Activated naive CD8-positive, alpha-beta T cell treated with anti-CD3 and anti-CD28 coated beads, Interleukin-2, amount 10 ng/mL, durations not matched to agents 7 days and 5 days (primary cell): ENCODE measurements at places on chromosomes 16 and 17. TPM values are rescaled to one million over a fixed set of nuclear protein-coding genes. Genes with fewer than 3 reads are reported as not detected.

SPN gene
- total RNA-seq, result 255 TPM

GRCh38 chr16:71337631-71338030, 20.9 kb upstream of the CALB2 start:
- no peak for DNase-seq

DNA sequence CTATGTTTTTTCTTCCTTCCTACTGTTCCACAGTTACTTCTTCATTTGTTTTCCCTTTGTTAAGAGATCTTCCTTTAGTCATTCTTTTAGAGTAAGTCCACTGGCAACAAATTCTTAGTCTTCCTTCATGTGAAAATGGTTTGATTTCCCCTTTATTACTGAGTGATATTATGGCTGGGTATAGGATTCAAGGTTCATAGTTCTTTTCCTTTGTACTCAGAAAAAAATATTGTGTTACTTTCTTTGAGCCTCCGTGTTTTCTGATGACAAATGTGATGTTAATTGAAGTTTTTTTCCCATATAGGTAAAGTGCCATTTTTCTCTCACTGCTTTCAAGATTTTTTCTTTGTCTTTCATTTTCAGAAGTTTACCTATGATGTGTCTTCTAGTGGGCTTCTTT, 283.1 kb upstream of the TBX2 start:
- DNase-seq, result no peak

DNA sequence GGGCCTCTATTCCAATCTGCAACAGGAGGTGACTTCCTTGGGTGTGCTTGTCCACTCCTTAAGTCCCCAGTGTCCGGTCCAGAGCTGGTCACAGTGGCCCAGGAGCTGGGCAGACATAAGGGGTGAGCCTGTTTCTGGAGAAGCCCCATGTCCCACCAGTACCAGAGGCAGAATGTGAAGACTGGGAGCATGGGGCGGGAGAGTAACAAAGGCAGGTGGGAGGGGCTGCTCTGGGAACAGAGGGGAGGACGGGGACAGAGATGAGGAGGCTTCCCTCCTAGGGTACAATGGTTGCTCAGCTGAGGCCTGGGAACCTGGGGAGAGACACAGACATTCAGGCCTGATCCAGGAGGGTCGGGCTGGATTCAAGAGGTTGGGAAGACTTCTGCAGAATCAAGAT, 323.3 kb upstream of the TNRC6C start:
- no peak for DNase-seq

GRCh38 chr17:49971848-49972485, 3.0 kb downstream of the DLX4 start:
- no peak for DNase-seq

GRCh38 chr16:50665128-50665878, 15.8 kb downstream of the SNX20 start:
- DNase-seq, result peak; percentile 87

DNA sequence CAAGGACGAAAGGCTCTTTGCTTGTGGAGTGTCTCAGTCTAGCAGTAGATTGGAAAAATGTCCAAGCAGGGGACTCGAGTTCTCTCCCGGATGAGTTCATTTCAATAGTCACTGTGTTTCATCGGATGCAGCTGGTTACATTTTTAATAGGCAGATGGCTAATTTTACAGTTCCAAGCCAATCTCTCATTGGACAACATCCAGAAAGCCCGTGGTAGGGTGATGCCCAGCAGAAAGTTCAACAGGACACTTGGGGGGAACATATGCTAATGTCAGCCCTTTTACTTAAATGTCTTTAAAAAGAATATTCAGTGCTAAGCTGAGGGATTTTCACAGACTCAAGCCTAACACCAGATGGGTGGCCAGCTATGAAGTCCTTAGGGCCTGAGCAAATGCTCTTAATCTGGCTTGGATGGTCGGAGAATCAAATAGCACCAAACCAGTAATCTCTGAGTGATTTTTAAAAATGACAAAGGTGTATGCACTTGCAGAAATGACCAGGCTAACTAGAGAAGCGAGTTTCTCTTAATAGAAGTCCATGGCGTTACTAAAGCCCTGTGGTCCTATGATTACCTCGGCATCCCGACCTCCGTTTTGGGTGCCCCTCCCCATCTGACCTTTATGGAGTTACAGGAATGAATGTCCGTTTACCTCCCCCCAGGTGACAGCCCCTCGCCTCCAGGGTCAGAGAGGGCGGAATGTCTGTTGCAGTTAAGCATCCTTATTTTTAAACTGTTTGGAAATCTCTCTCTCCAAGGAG, 289.2 kb upstream of the SALL1 start:
- no peak for DNase-seq

TMEM88 gene
- 3.7 TPM for total RNA-seq

- no peak for DNase-seq
These were observed 6.2 kb upstream of the DUSP14 start for GRCh38 chr17:37483311-37484039.

DNA sequence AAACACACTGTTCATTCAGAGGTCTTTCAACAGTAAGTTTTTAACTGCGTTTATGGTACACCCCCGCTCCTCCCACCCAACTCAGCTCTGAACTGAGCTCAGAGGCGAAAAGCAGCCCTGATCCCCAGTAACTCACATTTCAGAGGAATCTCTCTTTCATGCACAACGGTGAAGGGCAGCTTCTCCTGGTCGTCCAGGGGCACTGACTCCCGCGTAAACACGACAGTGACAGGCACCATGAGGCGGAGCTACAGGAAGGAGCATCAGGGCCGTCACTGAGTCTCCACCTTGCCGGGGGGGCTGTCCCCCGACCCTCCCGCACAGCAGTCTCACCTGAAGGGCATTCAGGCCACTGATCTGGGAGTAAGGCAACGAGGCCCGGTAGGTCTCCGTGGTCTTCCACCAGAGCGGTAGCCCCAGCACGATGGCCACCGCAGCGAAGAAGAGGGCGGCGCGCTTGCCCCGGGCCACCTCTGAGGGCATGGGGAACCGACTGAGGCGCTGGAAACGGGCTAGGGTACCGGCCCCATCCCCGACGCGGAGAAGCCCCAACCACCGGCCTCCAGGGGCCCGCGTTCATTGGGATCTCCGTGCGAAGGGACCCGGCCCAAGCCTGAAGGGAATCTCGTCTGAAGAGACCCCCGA, 486 bp downstream of the PIGS start:
- peak; percentile 68 for DNase-seq

RGS11 gene
- total RNA-seq, result not detected

DNA sequence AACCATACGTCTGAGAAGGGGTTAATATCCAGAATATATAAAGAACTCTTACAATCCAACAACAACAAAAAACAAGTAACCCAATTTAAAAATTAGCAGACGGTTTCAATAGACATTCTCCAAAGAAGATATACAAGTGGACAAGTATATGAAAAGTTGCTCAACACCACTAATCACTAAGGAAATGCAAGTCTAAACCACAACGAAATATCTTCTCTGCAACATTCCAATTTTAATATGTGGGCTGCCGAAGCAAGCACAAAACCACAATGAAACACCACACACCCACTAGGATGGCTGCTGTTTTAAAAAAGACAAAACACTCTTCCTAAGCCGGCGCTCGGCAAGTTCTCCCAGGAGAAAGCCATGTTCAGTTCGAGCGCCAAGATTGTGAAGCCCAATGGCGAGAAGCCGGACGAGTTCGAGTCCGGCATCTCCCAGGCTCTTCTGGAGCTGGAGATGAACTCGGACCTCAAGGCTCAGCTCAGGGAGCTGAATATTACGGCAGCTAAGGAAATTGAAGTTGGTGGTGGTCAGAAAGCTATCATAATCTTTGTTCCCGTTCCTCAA, 5.9 kb upstream of the SLC13A2 start:
- DNase-seq, result no peak

DNA sequence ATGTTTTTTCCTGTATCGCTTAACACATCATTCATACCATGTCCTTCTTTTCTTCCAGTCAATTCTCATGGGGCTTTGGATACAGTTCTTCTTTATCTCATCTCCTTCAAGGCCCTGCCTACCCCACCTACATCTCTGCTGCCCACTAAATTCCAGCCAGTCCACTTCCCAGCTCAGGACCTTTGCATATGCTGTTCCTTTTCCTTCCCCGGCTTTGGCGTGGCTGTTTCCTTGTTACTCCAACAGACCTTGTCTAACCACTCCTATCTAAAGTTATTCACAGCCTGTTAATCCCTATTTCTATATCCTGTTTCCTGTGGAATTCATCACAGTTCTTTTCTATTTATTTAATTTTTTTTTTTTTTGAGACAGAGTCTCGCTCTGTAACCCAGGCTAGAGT, 6.6 kb upstream of the STAT3 start:
- DNase-seq, result no peak

CCL14 gene
- total RNA-seq, result not detected

- DNase-seq, result no peak
These were observed 8.7 kb downstream of the MSL1 start for GRCh38 chr17:40130352-40131042.

DNA sequence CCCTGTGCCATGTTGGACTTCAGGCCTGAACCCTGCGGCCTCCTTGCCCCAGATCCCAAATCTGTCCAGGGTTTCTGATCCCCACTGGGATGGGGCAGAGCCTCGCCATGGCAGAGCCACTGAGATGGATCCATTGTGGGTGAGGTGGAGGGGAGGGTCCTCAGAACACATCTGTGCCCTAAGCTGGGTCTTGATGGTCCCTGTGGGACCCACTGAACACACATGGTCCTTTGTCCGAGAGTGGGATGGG, 38.0 kb upstream of the KSR1 start:
- no peak for DNase-seq

MT1M gene
- not detected for total RNA-seq

TSPAN10 gene
- 0.99 TPM for total RNA-seq

GRCh38 chr16:1449201-1449788, 4.9 kb upstream of the CCDC154 start:
- DNase-seq, result no peak

GRCh38 chr16:2235695-2236336, 428 bp upstream of the DNASE1L2 start:
- DNase-seq, result no peak

TBC1D26 gene
- not detected for total RNA-seq

DNA sequence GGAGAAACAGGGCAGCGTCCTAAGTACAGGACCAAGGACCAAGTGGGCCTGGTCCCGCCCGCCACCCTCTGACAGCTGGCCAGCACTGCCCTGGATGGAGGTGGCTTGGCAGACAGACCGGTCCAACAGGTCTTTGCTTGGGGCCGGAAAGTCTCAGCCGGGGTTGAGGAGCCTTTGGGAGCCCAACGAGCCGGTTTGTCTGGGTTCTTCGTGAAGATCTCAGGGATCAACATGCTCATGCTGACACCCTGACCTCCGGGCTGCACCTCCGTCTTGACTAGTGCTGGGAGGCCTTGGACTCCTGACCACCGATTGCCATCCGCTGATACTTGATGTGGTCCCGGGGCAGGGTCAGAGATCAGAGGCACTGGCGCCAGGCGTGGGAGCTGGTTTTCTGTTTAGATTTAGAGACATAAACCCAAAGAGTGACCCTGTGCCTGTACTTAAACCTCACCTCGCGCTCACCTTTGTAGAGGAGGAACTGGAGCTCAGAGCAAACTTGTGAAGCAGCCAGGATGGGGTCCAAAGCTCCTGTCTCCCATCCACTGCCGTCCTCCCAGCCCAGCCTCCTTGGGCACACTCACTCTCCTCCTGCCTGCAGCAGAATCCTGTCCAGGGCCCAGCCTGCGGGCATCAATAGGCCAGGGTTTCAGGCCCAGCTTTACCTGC, 92.1 kb upstream of the GSE1 start:
- DNase-seq, result no peak

- peak; percentile 23 for DNase-seq
These were observed 9.1 kb downstream of the NEUROD2 start for GRCh38 chr17:39598630-39599003.

- DNase-seq, result no peak
These were observed 71.1 kb upstream of the RPL38 start for GRCh38 chr17:74132354-74132753.

GRCh38 chr17:27354491-27355081, 60.7 kb downstream of the WSB1 start:
- no peak for DNase-seq

CD7 gene
- 320 TPM for total RNA-seq

GRCh38 chr16:12793865-12794240, 9.8 kb downstream of the CPPED1 start:
- no peak for DNase-seq

ZNF23 gene
- total RNA-seq, result 9.6 TPM

DNA sequence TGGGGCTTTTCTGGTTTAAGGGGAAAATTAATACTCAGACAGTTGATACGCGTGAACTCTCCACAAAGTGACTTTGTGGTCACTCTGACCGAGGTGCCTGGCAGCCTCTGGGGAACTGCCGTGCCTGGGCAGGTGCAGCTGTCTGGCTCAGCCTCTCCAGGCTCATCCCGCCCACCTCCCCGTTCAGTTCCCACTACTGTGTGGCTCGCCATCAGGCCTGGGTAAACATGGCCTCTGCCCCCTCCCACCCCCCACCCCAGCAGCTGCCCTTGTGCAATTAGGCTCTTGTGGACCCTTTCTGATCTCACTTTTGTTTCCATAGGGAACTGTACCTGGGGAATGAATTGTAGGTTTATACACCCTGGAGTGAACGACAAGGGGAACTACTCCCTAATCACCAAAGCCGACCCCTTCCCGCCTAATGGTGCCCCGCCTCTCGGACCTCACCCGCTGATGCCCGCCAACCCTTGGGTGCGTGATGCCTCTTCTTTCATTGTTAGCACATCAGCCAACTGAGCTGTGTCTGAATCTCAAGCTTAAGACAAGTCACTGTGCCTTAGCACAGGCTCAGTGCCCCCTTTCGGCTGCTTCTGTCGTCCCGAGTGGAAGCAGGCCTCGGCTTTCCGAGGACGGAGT, 27.8 kb downstream of the ZC3H18 start:
- no peak for DNase-seq

- DNase-seq, result no peak
These were observed 45.6 kb upstream of the BAHCC1 start for GRCh38 chr17:81349397-81350319.

GRCh38 chr16:71676236-71676635, 48.3 kb downstream of the PHLPP2 start:
- peak; percentile 49 for DNase-seq

DYNLRB2 gene
- not detected for total RNA-seq

GRCh38 chr16:55701442-55702319, 45.9 kb downstream of the SLC6A2 start:
- peak; percentile 48 for DNase-seq

TBC1D28 gene
- not detected for total RNA-seq

- DNase-seq, result no peak
These were observed 266.4 kb upstream of the RPL38 start for GRCh38 chr17:73936908-73937627.

DNA sequence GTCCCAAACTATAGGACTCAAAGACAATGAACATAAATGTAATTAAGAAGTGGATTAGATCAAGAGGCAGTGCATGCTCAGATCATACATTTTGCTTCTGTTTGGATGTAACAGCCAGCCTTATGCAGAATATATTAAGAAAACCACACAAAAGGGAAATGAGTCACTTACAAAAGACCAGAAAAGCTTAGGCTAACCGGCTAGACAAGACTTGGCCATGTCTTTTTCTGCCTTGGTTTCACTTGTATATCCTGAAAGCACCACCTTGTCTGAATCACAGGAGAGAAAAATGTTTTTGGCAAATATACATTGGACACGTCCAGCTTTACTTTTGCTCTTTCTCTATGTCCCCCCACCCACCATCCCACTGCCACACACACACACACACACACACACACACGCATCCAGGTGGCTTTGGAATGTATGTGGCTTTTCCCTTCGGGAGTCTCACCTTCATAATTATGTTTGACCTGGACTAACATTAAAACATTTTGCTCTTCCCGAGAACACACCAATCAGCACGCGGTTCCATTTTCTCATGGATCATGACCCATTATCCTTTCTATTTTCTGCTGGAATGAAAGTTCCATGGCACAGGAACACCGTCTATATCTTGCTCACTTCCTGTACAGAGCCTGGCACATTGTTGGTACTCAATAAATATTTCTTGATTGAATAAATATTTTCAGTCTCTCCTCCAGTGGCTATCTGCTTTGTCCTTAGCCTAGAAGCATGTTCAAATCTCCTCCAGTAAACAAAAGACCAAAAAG, 64.6 kb downstream of the CDK5R1 start:
- DNase-seq, result no peak
